ENCODE measurements at places on chromosomes 3 and 15. TPM values are rescaled to one million over a fixed set of nuclear protein-coding genes. Genes with fewer than 3 reads are reported as not detected.

DNA sequence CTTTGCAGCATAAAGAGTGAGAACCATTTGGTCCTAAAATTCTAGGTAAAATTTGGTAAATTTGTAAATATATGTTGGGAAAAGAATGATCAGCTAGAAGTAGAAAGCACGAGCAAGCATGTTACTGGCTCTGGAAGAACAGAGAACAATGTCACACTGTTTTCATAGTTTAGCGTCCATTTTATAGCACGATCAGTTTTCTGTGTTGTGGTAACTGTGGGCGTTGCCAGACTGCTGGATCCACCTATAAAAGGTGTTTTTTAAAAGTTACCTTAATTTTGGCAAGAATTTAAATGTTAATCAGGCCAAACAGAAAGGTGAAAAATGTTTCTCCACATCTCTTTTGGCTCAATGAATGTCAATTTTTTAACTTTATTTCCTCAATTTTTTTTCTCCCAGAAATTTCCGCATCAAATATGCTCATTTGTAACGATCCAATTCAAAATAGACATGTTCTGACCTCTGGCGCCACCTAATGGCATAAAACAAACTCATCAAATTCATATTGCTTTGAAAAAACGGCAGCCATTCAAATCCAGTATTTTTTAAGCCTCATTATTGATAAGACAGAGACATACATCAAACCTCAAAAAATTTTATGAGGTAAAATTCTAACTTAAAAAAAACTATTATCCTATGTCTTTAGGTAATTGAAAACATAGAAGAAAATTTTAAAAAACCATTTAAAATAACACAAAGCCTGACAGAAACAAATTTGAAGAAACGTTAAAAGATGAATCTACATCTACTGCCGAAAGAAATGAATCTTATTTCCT is 5.5 kb upstream of the GP5 start:
- DNase-seq, result peak; percentile 65
- no peak overlapping the region for H3K27ac ChIP-seq
- H3K4me1 ChIP-seq, result no peaks in the 10 kb centered on the region
- no peaks in the 10 kb centered on the region for H3K27me3 ChIP-seq
- H3K4me3 ChIP-seq, result no peak overlapping the region

DNA sequence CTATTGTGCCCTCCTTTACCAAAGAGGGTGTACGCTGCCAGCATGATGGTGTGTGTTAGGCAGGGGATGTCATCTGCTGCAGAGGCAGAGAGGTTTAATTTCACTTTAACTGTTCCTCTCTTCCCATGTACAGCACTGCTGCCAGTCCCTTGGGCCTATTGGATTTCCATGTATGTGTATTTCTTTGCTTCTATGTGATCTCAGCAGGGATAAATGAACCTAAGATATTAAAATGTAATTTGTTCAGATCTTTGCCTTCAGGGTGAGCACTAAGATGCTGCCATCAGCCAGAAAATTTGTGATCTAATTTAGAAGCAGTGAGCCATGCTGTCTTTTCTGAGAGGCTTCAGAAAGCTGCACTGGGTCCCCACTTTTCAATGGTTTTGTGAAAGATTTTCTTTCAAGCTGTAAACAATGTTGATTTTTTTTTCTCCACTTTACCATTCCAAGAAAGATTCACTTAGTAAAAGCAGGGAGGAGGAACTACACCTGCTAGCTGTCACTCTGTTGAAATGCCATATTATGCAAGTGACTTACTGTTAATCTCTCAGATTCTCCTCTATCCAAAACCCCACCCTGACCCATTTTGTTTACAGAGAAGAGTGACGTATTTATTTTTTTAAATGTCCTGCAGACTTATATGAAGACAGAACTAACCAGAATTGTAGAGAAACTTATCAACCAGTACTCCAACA is 261.9 kb downstream of the TBL1XR1 start:
- no peak overlapping the region for H3K27ac ChIP-seq
- no peaks in the 10 kb centered on the region for H3K36me3 ChIP-seq
- no peaks in the 10 kb centered on the region for H3K4me1 ChIP-seq

DNA sequence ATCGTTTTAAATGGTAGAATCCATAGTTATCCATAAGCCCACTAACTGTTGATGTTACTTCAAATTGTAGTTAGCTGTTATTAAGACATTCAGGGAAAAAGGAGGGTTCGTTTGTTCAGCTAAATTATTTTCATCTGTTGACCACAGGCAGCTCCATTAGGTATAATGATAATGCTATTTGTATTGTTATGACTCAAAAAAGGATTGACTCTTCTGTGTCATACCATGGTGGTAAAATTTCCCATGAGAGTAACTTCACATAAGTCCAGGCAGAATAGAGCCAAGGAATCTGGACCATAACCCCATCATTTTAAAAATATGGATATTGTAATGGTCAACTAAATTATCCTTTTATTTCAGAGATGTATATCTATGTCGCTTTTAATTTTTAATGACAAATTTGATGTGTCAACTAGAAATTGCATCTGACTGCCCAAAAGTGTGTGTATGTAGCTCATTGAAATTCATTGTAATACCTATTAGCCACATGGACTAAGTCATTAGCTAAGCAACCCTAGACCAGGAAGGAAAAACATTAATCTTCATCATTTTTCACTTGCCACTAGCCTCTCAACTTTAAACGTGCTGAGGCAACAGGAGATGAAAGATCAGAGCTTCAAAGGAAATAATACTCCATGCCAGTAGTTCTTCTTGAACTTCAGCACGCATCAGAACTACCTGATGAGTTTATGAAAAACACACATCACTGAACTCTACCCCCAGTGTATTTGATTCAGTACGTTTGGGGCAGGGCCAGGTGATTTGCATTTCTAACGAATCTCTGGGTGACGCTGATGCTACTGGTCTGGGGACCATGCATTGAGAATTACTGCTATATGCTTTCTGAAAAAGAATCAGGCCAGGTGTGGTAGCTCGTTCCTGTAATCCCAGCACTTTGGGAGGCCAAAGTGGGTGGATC is 537.7 kb downstream of the UNC13C start:
- DNase-seq, result no peak
- no peak overlapping the region for H3K27ac ChIP-seq
- no peak overlapping the region for H3K4me3 ChIP-seq
- H3K4me1 ChIP-seq, result no peaks in the 10 kb centered on the region
- H3K27me3 ChIP-seq, result no peaks in the 10 kb centered on the region

DNA sequence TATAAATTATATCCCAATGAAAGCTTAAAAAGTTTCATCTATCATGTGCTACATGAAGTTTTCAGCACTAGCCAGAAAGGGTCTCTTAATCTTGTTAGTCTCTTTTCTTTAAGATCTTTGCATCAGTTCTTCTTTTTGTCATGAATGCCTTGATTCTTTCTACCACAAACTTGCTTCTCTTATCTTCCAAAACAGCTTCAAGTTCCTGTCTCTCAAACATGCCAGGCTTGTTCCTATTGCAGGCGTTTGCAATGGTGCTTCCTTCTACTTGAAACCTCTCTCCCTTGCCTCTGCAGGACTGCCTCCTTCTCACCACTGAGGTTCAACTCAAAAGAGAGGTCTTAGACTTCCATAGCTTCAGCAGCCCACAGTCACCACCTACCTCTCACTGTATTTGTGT is 104.3 kb upstream of the FRMD4B start:
- H3K36me3 ChIP-seq, result no peaks in the 10 kb centered on the region
- H3K4me1 ChIP-seq, result no peaks in the 10 kb centered on the region
- H3K27ac ChIP-seq, result no peak overlapping the region
- H3K27me3 ChIP-seq, result no peaks in the 10 kb centered on the region
- H3K4me3 ChIP-seq, result no peak overlapping the region

DNA sequence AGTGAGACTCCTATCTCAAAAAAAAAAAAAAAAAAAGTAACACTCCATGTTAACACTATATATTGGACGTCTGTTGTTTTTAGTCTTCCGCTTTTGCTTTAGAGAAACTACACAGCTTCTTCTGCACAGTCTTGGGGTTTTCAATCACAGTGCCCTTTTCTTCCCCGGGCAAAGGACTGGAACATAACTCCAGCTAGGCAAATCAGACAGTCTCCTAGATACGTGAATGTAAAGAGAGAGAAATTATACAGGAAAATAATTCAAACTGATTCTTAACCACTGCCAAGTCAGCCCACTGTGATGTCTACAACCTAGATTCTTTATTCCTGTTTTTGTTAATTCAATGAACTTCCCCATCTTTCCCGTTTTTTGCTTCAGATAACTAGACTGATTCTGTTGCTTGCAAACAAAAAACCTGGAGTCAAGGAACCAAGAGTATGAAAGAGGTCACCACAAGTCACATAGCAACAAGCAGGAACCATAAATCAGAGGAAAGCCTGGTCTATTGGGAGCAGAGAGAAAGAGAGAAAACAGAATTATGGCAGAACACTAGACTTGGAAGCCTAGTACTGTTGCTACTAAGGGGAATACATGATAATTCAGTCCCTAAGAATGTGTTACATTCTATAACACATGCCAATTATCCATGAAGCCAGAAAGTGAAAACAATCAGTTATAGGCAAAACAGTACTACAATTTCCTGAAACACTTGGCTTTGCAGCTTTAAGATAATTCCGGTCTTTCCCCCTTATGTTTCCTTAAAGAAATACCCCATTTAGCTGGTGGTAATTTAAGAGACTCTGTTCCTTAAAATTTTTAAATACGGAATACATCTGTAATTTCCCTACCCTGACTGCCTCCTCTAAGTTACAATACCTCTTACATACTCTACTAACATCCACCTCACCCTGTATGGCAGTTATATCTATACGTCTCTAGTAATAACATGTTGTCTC is 63.1 kb downstream of the TBL1XR1 start:
- DNase-seq, result no peak
- H3K4me1 ChIP-seq, result peaks cover 16% of the 10 kb centered on the region
- no peaks in the 10 kb centered on the region for H3K36me3 ChIP-seq
- no peaks in the 10 kb centered on the region for H3K27me3 ChIP-seq
- H3K4me3 ChIP-seq, result no peak overlapping the region

GRCh38 chr3:98797905-98798304 is 34.8 kb downstream of the ST3GAL6 start:
- peak overlapping the region; percentile 39 for H3K27ac ChIP-seq
- H3K4me1 ChIP-seq, result peaks cover 7% of the 10 kb centered on the region
- H3K27me3 ChIP-seq, result no peaks in the 10 kb centered on the region
- no peak overlapping the region for H3K4me3 ChIP-seq
- no peaks in the 10 kb centered on the region for H3K36me3 ChIP-seq
- no peak for DNase-seq

DNA sequence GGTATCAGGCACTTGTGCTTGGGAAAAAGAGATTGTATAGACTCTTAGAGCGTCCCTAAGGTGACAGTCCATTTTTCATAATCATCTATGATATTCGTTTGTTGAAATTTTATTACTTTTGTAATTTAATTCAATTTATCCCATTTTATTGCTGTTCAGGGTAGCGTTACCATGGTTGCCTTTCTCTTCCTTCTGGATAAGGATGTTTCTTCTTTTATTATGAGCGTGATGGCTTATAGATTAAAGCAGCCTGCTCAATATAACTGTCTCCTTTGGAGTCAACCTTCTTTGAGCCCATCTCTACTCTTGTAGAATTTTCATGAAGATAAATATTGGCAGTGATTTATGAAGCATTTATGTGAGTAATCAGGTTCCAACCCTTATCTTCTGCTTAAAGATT is 182.0 kb downstream of the LRTM1 start:
- no peak for DNase-seq
- no peaks in the 10 kb centered on the region for H3K36me3 ChIP-seq
- no peaks in the 10 kb centered on the region for H3K4me1 ChIP-seq

GRCh38 chr3:191737742-191738141 is 276.8 kb downstream of the PYDC2 start:
- no peaks in the 10 kb centered on the region for H3K27me3 ChIP-seq
- H3K4me1 ChIP-seq, result peaks cover 32% of the 10 kb centered on the region
- H3K36me3 ChIP-seq, result no peaks in the 10 kb centered on the region
- no peak for DNase-seq
- no peak overlapping the region for H3K4me3 ChIP-seq

DNA sequence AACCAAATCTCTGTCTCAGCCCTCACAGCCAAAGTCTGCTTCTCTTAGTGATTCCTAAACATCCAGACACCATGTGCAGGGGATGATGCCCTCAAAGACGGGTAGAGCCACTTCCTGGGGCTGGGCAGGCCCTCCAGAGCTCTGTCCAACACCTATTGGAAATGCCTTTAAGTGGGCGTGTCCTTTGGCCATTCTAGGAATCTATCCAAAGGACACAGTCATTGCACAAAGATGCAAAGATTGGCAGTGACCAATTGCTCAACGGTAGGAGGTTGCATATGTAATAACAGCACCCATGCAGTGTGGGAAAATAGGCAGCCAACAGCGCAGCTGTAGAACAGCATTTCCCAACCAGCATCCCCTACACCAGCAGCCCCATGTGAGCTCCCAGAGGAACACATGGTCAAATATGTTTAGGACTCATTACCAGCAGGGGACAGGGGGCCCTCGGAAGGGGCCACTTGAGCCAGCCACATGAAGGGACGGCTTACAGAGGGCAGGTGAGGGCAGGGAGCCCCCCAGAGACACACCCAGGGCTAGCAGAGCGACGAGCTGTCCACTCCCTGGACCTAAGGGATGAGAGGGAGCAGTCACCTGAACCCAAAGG is 142.8 kb upstream of the IQSEC1 start:
- peaks cover 5% of the 10 kb centered on the region for H3K4me1 ChIP-seq
- H3K36me3 ChIP-seq, result no peaks in the 10 kb centered on the region
- no peak for DNase-seq

DNA sequence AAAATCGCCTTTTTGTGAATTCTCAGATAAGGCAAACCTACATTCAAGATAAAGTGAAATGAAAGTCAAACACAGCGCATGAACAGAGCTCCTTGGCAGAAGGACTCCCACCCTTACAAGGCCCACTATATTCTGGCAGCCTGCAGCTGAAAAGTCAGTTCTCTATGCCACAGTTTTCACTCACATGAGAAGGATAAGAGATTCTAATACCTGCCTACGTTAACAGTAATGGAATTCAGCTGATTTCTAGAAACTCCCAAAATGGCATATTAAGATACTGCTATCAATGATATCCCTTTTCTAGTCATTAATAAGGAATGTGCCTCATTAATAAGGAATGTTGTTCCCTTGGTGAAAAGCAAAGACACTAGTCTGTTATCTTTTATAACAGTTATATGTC is 27.0 kb downstream of the SLC30A4 start:
- H3K27ac ChIP-seq, result no peak overlapping the region
- H3K4me3 ChIP-seq, result no peak overlapping the region
- H3K36me3 ChIP-seq, result no peaks in the 10 kb centered on the region
- H3K27me3 ChIP-seq, result no peaks in the 10 kb centered on the region
- DNase-seq, result no peak

DNA sequence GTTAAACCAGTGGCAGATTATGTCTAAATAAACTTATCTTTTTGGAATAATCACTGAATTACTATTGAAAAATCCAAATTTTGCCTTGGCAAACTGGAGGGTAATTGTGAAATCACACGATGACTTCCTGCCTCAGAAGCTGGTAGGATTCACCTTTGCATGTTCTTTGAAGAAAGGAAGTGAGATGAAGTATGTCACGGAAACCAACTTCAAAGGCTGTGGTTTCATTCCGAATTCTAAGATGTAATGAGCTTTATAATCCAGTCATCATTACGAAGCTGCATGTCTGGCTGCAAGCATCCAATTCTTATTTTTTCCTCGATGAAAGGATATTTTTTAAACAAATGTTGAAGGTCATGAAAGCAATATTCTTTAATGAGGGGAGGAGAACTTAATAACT is 15.0 kb upstream of the ZBED2 start:
- no peak overlapping the region for H3K27ac ChIP-seq
- no peak overlapping the region for H3K4me3 ChIP-seq
- H3K4me1 ChIP-seq, result no peaks in the 10 kb centered on the region
- H3K27me3 ChIP-seq, result no peaks in the 10 kb centered on the region

The FAM3D gene
- not detected for total RNA-seq

The AADACL2 gene
- total RNA-seq, result not detected

The COL8A1 gene
- not detected for total RNA-seq

The PLA2G4E gene
- 1.4 TPM for total RNA-seq
